ENCODE measurements at places on chromosomes 3 and 15.
A peak's percentile ranks its signal among the peaks of the same experiment; 100 is the strongest.

- DNase-seq, result no peak
Measured at GRCh38 chr15:73650416-73651126, 17.4 kb upstream of the NPTN start.

DNA sequence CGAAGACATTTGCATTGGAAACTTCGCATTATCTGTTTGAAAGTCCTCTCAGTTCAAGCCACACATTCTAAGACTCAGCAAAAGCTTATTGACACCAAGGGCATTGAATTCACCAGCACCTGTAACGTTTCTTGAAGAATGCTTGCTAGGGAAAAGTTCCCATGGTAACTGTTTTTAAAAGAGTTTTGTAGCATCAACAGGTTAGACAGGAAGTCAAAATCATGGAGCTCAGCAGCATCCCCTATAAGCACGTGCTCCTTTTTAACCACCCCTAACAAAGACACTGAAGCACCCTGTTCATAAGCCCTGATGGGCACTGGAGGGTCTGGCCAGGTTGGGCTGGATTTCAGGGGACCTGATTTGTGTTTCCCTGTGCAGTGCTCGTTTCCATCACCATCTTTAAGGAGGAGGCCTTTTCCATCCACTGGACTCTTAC is 229.7 kb upstream of the BHLHE40 start:
- DNase-seq, result no peak

- peak; percentile 52 for DNase-seq
Measured at GRCh38 chr3:4492208-4493013, 737 bp upstream of the ITPR1 start.

GRCh38 chr15:22949074-22949547 is 31.1 kb downstream of the CYFIP1 start:
- DNase-seq, result no peak

DNA sequence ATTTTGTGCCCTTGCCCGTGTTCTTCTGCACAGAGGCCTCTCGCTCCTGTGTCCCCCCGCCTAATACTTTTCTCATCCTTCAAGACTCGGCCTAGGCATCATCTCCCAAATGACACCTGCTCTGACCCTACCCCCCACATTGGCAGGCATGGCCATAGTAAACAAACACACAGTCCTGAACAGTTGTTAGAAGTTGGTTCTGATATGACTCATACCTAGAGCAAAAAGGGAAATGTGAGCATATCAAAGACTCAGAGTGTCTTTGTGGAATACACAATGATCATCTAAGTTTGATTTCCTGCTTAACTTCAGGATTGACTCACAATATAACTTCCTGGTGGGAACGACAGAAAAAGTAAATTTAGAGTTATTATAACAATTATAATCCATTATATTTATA is 120.5 kb downstream of the POLR2M start:
- DNase-seq, result no peak

DNA sequence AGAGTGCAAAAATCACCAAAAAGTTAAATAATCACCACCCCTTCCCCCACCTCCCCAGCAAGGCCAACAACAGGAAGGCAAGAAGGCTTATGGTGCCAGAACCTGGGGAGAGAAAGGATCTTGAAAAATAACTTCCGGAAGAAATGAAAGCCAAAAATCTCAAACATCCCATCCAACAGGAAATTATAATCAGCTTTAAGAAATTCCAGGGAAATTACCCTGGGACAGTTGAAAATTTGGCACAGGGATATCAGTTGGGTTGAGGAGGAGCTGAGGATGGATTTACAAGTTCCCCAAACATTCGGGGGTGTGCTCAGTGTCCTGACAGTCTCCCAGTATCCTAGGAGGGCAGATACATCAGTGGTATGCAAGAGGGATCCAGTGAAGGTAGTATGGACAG is 82.7 kb downstream of the POLR2M start:
- no peak for DNase-seq

DNA sequence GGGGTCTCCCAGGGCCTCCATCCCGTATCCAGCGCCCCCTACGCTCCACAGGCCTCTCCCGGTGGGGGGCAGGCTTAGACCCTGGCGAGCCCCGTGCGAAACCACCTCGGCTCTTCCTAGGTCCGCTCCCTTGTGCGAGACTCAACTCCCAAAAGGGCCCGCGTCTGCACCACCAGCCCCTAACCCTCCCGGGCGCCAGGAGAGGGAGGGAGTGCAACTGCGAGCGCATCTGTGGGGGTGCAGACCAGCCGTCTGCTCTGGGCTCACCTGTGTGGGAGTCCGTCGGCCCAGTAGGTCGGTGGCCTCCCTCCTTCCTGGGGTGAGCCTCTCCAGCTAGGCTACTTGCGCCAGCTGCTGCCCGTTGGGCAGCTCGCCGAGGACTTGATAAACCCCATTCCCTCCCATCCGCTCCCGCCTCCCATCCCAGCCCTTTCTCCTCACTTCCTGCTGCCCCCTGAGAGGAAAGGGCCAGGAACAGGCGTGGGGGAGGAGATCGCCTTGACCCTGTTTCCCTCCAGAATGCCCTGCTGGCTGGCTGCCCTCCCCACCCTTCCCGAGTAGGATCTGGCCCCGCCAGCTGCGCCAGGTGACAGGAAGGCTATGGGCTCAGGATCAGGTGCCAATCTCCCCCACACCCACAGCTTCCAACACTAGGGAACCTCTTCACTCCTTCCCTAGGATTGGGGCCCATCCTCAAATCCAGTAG is at the start of gene HYAL2:
Gene HYAL2, minus strand, starts transcription at position 360 of the 706 bp plus-strand sequence. CDS start 2,256 bp downstream, outside the sequence.
- DNase-seq, result peak; percentile 61

- no peak for DNase-seq
Measured at GRCh38 chr3:36678216-36679013, 85.9 kb downstream of the DCLK3 start.

DNA sequence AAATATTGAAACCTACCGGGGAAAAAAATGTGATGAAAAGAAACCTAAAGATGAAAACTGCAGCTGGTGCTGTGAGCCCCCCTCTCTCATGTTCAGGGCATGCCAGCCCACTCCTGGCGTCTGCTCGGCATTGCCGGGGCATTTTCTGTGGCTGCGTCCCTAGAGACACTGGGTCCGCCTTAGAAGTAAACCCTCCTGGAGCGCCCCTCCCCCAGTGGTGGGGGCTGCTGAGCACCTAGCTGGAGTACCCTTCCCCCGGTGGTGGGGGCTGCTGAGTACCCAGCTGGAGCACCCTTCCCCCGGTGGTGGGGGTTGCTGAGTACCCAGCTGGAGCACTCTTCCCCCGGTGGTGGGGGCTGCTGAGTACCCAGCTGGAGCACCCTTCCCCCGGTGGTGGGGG is 24.5 kb upstream of the GABRA5 start:
- DNase-seq, result no peak

DNA sequence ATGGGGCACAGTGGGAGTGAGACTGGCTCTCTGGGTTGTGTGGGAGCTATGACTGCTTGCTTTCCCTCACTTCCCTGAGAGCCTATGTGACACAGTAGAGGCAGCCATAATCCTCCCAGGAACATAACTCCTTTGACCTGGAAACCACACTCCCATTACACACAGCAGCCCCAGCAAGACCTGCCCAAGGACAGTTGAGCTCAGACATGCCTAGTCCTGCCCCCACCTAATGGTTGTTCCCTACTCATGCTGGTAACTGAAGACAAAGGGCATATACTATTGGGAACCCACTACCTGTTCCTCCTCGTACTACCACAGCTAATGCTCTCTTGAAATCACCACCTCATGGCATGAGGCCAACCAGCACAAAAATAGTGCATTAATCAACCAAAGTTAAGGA is 550.4 kb upstream of the ARPP21 start:
- DNase-seq, result no peak

DNA sequence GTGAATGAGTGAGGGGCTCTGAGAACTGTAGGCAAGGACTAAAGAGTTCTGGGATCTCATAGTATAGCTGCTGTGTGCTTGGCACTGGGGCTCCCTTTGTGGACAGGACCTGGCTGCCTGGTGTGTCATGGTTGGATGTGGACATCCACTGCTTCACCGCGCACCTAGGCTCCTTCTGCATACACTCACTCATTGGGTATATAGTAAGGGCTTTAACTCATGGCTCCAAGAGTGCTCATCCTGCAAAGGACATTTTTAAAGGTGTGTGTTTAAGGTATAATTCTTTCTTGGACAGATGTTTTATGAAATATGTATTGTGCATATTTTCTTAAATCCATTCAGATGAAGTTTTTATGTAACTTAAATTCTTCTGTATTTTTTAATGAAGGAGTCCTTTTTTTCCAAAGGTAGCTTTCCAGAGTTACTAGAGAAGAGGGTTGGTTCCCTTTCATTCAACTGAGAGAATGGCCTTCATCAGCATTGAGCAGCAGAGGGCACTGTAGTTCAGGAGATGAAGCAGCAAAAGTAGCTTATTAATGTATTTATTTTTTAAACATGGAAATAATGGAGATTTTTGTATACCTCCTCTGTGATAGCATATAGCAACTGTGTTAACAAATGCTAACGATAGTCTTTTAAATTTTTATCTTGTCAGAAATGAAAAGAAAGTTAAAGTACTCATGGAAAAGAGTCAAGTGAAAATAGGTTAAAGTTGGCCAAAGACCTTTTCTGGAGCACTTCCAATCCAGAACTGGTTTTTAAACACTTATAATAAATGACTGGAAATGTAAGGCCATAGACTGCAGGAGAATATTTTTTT is 25.2 kb downstream of the OXNAD1 start:
- peak; percentile 48 for DNase-seq

GRCh38 chr15:57387564-57388076 is 11.3 kb downstream of the CGNL1 start:
- DNase-seq, result no peak

GRCh38 chr15:70212286-70212962 is 114.7 kb upstream of the TLE3 start:
- no peak for DNase-seq

GRCh38 chr3:50570508-50571279 is 1.4 kb downstream of the HEMK1 start:
- no peak for DNase-seq

DNA sequence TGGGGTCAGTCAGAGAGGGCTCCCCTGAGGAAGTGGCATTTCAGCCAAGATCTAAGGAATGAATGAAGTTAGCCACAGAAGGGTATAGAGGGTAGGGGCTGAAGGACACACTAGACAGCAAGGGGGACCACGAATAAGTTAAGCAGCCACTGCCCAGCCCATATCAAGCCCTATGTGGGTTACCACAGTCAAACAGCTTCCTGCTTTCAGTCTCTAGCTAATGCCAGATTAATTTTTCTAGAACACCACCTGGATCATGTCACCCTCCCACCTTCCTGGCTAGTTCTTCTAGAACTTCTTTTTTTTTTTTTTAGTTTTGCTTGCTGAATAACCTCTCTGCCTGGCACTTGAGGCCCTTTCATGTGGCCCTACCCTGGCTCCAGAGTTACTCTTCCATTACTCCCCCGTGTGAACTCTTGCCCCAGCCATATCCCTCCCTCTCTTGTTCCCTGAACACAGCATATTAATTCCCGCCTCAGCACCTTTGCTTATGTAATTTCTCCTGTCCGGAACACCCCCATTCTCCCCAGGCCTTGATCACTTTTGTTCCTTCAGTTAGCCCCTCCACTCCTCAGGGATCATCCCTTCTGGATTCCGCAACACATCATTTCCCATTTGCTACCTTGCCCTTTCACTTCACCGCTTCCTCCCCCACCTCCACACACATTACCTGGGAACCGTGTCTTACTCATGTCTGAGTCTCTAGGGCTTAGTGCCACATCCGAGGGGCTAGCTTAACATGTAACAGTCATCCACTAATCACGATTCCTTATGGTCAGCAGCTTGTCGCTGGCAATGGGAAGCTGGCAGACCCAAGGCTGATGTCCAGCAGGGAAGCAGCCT is 20.6 kb upstream of the BNC1 start:
- DNase-seq, result no peak

- peak; percentile 17 for DNase-seq
Measured at GRCh38 chr3:66997560-66998112, 471 bp upstream of the KBTBD8 start.

GRCh38 chr15:63196842-63197241 is 7.4 kb downstream of the RAB8B start:
- DNase-seq, result no peak

GRCh38 chr3:98814817-98815420 is 51.8 kb downstream of the ST3GAL6 start:
- no peak for DNase-seq

GRCh38 chr3:16512435-16513140 is 911 bp downstream of the RFTN1 start:
- DNase-seq, result peak; percentile 20

DNA sequence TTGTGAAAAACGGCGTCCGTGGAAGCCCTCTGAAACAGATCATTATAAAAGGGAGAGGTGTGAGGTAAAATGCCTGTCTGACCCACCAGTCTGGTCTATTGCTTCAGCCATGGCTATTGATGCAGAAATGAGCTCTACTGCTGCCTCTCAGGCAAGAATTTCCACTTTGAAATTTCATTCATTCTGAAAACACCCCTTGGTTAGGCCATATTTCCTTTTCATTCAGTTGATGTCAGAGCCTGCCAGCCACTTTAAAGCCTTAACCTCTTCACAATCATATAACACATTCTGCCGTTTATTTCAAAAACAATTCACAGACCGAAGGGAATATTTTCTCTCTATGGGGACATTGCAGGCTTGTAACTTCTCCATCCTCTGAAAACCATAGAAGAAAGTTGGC is 71.9 kb downstream of the FOXB1 start:
- DNase-seq, result no peak

DNA sequence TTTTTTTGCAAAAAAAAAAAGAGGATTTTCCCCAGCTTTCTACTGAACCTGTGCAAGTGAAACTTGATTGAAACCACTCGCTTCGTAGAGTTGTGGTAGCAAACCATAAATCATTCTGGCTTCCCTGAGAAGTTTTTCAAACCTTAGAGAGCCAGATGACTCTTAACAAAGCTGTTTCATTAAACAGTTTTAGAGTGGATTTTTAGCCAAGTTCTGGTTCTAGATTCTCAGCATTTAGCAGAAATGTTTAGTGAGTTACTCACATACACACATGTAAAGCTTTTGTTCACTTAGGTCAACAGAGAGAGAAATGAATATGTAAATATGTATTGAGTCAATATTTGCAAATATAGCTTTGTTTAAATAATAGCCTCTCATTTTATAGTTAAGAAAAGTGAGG is 18.1 kb upstream of the CCR9 start:
- no peak for DNase-seq

DNA sequence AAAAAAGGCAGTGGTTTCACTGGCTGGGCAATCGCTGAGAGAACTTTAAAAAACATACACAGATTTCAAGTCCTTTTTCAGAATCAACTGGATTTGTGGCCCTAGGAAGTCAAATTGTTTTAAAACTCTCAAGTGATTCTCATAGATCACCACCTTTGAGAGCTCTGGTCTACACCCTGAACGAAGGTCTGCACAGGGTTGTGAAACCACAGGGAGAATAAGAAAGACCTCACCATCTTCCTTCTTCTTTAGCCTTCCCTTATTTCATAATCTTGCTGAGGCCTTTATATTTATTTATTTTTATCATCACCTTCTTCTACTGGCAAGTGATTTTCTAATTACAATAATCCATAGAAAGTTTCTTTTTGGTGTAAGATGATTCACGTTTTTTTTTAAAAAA is 58.1 kb downstream of the FOXP1 start:
- no peak for DNase-seq

All from body of pancreas (tissue), 4 donors.